ENCODE measurements at places on chromosomes 13 and 19.

- DNase-seq: no peak
These were observed 1.2 kb downstream of the RABAC1 start for GRCh38 chr19:41957838-41958366.

DNA sequence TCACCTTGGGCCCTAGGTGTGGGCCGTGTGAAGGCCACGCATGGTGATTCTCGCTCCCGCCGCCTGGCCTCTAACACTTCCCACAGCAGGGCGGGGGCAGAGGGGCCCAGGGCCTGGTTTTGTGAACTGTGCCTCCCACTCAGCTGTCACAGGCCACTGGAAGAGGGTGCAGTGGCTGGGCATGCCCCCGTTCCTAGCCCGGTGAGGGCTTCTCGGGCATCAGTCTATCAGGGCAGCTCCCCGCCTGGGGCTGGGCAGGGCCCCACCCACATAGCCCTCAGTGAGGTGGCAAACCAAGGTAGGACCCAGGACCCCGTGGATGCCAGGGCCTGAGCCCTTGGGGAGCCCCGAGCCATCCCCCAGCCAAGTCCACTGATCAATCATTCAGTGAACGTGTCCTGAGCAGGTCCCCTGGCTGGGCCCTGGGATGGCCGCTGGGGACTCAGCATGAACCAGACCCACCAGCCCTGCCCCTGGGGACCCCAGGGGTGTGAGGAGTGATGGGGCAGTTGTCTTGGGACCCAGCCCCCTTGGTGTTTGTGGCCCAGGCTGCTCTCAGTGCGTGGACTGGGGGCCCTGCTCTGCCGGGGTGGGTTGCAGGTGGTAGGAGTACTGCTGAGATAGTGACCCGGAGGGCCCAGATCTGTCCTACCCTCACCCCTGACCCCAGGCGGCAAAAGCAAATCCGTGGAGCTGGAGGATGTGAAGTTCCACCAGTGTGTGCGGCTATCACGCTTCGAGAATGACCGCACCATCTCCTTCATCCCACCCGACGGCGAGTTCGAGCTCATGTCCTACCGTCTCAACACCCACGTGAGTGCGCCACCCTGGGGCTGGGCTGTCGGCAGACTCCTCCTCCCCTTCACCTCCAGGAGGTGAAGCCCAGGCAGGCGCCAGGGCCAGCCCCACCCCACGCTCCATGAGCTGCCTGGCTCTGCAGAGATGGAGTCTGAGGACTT is 29.4 kb downstream of the AP1M1 start:
- DNase-seq: no peak

DNA sequence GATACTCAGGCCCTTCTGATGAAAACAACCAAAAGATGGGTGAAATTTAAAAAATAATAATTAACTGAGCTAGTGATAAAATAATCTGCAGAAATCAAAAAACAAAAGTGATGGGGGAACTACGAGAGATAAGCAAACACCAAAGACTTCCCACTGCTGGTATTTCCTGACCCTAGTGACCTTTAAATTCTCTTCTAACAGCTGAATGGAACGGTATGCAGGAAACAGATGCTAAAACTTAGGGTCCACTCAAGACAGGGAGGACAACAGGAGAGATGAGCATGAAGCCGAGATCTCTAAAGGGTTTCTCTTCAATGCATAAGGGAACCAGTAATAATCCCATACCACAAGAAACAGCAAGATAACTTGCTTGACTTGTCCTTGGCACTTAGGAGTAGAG is 50.8 kb downstream of the USP12 start:
- DNase-seq: no peak

GRCh38 chr13:91817250-91817649 is 418.8 kb downstream of the GPC5 start:
- DNase-seq: no peak

Measured in cortex of kidney (tissue), 1 donor.